Endothelial cell of umbilical vein (primary cell): ENCODE measurements at places on chromosomes 7 and 10. TPM values are rescaled to one million over a fixed set of nuclear protein-coding genes. Genes with fewer than 3 reads are reported as not detected.
A peak's percentile ranks its signal among the peaks of the same experiment; 100 is the strongest.

DNA sequence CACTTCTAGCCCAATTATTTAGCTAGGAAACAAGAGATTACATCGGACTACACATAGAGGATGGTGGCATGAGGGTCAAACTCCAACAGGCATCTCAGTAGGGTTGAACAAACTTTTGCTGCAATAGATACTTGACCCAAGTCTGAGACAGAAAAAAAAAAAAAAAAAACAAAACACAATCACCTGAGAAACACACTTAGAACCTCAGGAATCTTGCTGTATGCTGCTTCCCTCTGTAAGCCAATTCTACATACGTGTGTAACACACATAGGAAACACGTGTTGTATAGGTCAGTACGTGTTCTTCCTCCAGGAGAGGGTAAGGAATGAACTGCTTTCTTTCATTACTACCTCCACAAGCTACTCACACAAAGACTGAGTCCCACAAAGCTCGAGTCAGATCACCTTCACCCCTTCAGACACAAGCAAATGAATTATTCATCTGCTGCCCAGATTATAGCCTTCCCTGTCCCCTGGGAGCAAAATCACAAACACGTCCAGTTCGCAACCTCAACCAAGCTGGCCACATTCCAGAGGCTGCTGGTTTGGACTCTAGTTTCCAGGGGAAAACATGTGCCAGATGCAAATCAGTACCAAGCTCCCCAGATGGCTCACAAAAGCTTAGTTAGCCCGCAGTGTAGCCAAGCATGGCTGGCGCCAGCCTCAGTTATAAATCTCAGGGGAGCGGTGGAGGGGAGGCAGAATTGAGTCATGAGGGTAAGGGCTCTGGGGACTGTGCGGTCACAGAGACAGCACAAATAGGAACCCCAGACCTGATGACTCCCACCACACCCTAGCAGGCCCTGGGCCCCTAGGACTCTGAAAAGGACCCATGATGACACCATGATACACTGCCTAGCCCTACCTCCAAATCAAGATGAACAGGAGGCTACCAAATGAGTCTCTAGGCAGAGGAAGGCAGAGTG, 15.1 kb downstream of the PSAP start:
- no peaks in the 10 kb centered on the region for H3K27me3 ChIP-seq
- peak; percentile 88 for DNase-seq
- peaks cover 5% of the 10 kb centered on the region for H3K36me3 ChIP-seq

GRCh38 chr10:69640196-69640980, 10.3 kb downstream of the FAM241B start:
- H3K27me3 ChIP-seq: peaks cover 3% of the 10 kb centered on the region
- H3K27ac ChIP-seq: no peak overlapping the region
- no peaks in the 10 kb centered on the region for H3K36me3 ChIP-seq
- H3K4me3 ChIP-seq: no peak overlapping the region
- DNase-seq: no peak

DNA sequence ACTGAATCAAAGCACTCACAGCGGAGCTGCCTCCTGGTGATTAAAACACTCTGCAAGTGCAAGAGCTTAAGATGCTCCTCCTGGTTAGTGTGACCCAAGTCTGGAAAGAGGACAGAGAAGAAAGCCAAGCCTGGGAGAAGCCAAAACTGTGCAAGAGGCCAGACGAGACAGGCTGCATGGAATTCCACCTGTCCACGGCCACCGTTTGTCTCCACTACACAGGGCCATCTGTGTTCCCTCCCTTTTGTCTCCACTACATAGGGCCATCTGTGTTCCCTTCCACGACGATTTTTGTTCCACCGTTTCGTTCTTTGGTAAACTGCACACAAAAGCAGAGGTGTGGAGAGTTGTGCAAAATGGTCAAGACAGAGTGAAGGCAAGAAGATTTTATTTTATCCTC, 233.0 kb downstream of the DIP2C start:
- DNase-seq: no peak
- no peaks in the 10 kb centered on the region for H3K36me3 ChIP-seq
- peaks cover 3% of the 10 kb centered on the region for H3K4me1 ChIP-seq
- H3K27ac ChIP-seq: no peak overlapping the region

DNA sequence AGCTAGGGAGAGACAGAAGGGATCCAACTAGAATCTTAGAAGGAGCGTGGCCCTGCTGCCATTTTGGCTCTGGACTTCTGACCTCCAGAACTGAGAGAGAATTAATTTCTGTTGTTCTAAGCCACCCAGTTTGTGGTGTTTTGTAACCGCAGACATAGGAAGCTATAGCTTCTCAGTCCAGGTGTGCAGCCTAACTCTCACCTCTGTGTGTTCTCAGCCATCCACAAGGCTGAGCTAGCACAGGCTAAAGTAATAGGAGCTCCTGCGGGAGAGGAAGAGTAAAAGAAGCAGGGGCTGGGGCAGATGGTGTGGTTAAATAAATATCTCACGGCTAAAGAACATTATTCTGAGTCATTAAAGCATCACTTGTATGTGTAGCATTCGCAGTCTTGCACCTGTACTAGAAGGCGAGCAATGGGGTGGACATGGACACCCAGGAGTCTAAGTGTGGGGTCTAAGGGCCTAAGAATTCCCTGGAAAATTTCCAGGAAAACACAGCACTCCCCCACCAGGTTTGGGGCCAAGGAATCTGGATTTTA, 94.1 kb downstream of the AOAH start:
- no peaks in the 10 kb centered on the region for H3K27me3 ChIP-seq
- no peak for DNase-seq
- H3K36me3 ChIP-seq: no peaks in the 10 kb centered on the region
- H3K4me1 ChIP-seq: no peaks in the 10 kb centered on the region

DNA sequence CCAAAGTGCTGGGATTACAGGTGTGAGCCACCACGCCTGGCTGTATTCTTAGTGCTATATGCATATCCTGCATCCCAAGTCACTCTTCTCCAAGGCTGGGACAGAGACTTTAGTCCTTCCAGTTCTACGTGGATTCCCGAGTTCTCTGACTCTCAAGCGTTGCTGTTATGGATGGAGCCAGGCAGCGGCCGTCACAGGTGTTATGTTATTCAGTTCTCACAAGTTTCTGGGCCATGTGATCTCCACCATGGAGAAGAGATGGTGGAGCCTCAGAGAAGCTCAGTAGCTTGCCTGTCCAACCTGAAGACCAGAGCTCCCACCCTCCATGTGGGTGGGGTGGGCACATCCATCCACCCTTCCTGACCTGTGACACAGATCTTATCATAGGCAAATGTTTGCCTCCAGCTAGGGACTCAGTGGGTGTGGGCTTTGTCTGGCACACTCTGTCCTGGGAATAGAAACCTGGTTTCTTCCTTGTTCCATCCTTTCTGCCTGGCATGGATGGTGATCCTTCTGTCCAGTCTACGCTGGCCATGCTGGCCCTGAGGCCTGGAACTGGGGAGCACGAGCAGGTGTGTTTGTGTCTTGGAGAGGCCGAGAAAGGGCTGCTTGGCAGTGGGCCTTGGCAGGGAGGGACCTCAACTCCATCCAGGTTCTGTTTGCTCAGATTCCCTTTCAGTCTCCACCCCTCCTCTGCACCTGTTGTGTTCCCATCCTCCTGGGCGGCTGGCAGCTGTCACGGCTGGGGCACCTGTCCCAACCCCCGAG, 55.3 kb downstream of the NEURL1 start:
- no peak overlapping the region for H3K27ac ChIP-seq
- H3K27me3 ChIP-seq: no peaks in the 10 kb centered on the region

DNA sequence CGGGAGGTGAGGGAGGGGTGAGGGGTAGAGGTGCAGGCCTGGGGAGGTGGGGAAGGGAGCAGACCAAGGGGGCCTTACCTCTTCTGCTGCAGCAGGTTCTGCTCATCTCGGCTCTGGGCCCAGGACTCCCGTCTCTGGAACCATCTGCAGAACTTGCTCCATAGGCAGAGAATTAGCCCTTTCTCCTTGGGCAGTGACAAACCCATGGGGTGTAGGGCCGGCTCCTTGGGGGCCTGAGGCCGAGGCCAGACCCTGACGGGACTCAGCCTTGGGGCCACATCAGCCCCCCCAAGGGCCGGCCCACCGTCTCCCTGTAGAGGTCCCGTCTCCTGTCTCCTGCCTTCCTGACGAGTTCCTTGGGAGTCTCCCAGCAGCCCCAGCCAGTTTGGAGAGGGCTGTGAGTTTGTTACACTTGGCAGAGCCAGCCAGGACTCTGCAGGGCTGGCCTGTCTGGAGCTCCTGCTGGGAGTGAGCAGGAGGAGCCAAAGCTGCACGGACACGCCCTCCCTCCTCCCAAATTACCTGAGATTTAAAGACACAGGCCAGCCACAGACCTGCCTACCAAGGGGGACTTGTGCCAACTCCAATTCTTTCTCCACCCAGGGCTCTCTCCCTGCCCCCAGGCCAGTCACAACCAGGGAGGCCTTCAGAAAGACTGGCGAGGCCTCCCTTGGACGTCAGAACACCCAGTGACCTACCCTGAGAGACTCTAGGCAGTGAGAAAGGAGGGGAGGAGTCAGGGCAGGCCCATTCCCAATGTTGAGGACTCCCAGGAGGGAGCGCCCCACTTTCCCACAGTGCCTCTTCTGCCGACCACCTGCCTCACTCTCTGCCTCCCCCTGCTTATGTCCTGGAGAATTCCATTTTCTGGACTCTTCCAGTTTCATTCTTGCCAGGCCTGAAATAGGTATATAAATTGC, at the start of gene TRPV6:
Gene TRPV6 (minus strand): TSS at position 435 of the 920 bp plus-strand sequence.
- H3K4me1 ChIP-seq: no peaks in the 10 kb centered on the region
- no peaks in the 10 kb centered on the region for H3K27me3 ChIP-seq
- H3K4me3 ChIP-seq: no peak within 1 kb of the TSS

DNA sequence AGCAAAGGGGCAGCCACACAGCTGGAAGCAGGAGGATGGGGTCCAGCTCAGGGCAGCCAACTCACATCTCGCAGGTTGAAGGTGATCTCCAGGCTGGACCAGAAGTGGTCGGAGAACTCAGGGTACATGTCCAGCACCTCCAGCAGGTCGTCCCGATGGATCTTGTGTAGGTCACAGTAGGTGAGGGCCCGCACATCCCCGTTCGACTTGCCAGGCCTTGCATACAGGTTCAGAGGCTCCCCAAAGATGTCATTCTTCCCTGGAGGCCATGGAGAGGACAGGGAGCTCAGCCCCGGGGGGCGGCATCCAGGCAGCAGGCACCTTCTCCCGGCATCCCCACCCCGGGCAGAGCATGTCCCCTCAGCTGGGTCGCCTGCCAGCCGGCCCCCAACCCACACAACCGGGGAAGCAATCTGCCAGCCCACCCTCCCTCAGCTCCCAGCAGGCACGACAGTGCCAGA, 29.3 kb downstream of the KCNH2 start:
- H3K27me3 ChIP-seq: peaks cover 7% of the 10 kb centered on the region
- H3K27ac ChIP-seq: no peak overlapping the region
- no peaks in the 10 kb centered on the region for H3K36me3 ChIP-seq
- H3K4me3 ChIP-seq: no peak overlapping the region

GRCh38 chr10:49688261-49688846, 8.9 kb downstream of the C10orf53 start:
- H3K27ac ChIP-seq: no peak overlapping the region
- no peaks in the 10 kb centered on the region for H3K4me1 ChIP-seq
- no peak for DNase-seq
- no peak overlapping the region for H3K4me3 ChIP-seq
- H3K27me3 ChIP-seq: peaks cover 59% of the 10 kb centered on the region

- H3K27me3 ChIP-seq: no peaks in the 10 kb centered on the region
- peak overlapping the region; percentile 24 for H3K4me3 ChIP-seq
- H3K36me3 ChIP-seq: no peaks in the 10 kb centered on the region
- no peak overlapping the region for H3K27ac ChIP-seq
- peaks cover 11% of the 10 kb centered on the region for H3K4me1 ChIP-seq
Measured at GRCh38 chr7:100568896-100569844, 4.5 kb downstream of the SAP25 start.

GRCh38 chr10:129531195-129531968, 64.3 kb downstream of the MGMT start:
- no peaks in the 10 kb centered on the region for H3K36me3 ChIP-seq
- no peak overlapping the region for H3K4me3 ChIP-seq
- H3K4me1 ChIP-seq: no peaks in the 10 kb centered on the region
- DNase-seq: no peak
- no peak overlapping the region for H3K27ac ChIP-seq
- H3K27me3 ChIP-seq: no peaks in the 10 kb centered on the region

DNA sequence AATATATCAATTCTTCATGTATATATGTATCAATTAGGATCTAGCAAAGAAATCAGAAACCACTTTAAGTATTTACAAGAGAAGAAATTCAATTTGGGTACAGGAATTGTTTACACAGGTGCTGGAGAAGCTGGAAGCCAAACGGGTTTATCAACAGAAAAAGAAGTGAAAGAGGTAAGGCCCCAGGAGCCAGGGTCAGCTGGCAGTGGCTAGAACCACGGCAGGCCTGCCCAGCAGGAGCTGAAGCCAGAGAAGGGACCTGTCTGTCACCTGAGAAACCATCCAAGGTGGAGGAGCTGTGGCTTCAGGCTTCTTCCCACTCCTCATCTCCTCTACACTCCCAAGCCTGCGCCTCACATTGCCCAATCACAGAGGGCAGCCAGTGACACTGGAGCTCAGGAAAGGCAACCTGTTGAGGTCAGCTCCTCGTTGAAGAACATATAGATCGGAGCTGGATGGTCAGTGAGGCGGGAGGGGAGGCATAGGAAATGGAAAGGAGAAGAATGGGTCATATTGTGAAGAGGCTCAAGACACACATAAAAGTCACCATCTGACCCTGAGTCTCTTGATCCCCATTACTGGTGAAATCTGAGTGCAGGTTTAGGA, 182.6 kb downstream of the REEP3 start:
- no peaks in the 10 kb centered on the region for H3K27me3 ChIP-seq
- H3K27ac ChIP-seq: no peak overlapping the region
- peaks cover 42% of the 10 kb centered on the region for H3K4me1 ChIP-seq
- no peaks in the 10 kb centered on the region for H3K36me3 ChIP-seq

DNA sequence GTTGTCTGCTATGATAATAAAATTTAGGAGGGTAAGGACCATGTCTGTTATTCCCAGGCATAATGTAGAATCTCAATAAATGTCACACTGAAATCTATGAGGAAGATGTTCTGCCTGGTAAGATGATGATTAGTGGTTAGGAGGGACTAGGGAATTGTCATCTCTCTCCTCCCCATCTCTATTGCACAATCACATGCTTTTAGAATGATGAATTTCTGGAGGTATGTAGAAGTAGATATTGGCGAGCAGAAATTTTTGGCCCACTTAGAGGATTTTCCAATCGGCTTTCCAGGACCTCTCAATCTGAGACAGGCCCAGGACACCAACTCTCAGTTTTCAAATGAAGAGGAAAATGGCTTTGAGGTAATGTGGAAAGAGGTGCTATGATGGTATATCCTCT, 2.0 kb upstream of the PITX3 start:
- no peak overlapping the region for H3K4me3 ChIP-seq
- H3K27me3 ChIP-seq: peaks cover 26% of the 10 kb centered on the region

Gene NPFFR1
- polyA plus RNA-seq: not detected in 2 replicates

Gene CYP26C1
- 0.12 and 0.18 TPM in 2 replicates for polyA plus RNA-seq
